NCI-H2081 treated with DMSO at 0.1 percent for 48 hours (cell line): ENCODE measurements at places on chromosomes 6 and 20.

DNA sequence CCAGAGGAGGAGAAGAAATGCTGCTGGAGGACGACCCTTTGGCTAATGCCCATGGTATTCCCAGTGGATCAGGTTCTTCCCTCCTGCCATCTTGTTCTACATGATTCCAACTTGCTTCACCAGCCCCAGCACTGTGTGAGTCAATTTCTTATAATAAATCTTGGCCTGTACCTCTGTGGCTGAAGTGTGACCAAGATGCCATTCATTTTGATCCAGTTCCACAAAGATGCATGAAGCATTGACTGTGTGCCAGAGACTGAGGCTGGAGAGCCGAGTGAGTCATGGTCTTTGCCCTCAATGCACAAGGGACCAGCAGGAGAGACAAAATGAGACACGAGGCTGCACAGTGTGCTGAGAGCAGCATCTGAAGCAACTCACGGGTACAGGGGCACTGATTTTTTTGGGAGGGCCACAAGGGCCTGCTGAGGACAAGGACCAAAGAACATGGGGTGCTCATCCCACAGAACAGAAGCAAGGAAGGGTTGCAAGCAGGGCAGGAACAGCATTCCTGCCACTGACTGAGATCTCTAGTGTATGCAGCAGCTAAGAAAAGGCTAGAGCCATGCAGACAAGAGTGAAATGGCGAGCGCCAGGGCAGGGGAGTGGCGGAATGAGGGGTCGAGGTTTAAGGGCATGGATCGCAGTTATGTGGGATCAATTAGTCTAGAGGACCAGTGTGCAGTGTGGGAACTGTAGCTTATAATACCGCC lies 207.0 kb downstream of the THBS2 start:
- DNase-seq, result no peak

DNA sequence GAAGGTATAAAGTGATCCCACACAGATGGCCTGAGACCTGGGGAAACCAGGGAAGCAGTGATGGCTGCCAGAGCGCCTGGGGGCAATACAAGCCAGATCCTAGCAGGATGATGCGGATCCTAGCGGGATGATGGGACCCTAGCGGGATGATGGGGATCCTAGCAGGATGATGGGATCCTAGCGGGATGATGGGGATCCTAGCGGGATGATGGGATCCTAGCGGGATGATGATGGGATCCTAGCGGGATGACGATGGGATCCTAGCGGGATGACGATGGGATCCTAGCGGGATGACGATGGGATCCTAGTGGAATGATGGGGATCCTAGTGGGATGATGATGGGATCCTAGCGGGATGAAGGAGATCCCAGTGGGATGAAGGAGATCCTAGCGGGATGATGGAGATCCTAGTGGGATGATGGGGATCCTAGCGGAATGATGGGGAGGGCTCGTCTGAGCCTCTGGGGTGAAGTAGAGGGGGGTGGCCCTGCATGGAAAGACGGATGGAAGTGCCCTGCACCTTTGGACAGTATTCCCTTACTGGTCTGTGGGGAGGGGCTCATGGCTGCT lies 44.2 kb upstream of the CDH22 start:
- DNase-seq, result no peak

- no peak for DNase-seq
These were observed 207.9 kb downstream of the GMPR start for GRCh38 chr6:16446273-16446672.

DNA sequence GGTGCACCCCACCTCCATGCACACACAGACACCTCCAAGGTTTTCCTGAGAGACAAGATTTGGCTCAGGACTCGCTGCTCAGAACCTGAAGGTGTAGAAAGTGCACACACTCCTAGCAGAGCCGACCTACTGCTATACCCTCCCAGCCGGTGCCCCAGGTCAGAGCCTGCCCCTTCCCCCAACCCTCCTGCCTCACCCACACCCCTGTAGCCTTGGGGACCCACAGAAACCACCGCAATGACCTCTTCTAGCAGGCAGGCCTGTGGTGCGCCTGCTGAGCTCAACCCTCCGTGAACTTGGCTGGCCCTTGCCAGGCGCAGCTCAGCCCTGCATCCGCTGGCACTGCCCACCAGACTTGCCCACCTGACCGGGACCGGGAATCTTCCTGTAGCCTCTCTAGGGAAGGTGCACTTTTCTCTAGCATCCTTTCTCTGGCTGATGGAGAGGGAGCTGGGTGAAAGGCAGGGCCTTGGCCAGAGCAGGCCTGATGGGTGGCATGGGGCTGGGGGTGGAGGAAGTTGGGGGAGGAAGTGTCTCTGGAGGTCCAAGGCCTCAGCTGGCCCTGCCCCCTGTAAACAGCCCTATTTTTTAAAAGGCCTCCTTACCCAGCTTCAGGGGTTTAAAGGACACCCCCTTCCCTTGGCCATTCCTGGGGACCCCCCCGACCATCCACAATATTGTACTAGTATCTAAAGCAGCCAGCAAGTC lies 36.9 kb upstream of the SLCO4A1 start:
- no peak for DNase-seq

DNA sequence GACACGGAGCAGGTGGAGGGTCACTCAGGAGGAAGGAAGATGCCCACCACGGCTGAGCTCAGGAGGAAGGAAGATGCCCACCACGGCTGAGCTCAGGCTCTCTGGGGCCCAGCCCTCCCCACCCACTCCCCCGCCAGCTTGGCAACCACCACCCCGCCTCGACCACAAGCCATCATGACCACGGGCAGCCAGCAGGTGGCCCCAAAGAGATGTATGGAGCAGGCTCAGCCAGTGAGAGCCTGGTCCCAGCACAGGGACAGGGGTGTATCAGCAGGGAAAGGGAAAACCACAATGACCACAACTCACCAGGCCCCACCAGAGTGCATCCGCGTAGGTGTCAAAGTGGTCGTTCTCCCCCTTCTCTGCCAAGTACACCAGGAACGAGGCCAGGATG lies 30.4 kb downstream of the KCNQ2 start:
- DNase-seq, result no peak

DNA sequence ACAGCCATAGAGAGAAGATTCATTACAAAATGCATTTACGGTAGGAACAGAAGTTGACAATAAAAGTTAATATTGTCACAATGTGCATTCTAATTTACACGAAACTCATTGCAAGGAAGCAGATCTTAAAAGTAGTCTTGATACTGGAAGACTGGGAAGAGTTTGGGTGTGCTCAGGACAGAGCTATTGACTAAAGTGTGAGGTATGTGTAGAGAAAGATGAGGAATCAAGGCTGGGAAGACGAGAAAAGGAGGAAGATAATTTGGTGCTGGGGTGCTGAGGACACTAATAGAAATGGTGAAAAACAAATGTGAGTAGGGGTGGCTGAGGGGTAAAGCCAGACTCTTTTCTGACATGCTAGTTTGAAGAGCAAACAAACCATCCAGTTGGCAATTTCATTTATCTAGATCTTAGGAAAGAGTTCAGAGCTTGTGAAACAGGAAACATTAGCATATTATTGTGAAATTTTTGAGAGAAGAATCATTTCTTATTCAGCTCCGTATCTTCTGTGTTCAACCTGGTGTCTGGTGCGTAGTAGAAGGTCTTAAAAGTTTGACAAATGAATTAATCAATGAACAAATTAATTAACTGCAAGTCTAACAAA lies 72.7 kb downstream of the ELOVL4 start:
- no peak for DNase-seq

- DNase-seq, result no peak
These were observed 80.6 kb downstream of the ADGB start for GRCh38 chr6:146679386-146679785.

GRCh38 chr6:6581054-6581453 lies 7.5 kb upstream of the LY86 start:
- DNase-seq, result no peak

DNA sequence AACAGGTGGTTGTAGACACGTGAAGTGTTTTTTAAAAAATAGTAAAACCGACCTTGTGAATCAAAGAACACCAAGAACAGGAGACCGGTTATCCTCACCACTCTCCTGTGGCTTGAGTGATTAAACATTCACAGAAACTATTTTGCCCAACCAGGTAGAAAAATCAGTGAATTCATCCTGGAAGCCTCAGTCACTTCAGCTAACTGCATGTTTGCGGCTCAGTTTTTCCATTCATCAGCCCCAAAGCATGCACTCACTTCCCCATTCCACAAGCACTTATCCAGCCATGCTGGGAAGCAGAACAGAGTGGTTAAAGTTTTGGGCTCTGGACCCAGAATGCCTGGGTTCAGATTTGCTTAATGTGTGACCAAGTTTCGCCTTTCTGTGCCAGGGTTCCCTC lies 2.4 kb downstream of the LRRN4 start:
- DNase-seq, result no peak
